Glomerular endothelial cell (primary cell): ENCODE measurements at places on chromosomes 5 and 9. TPM values are rescaled to one million over a fixed set of nuclear protein-coding genes. Genes with fewer than 3 reads are reported as not detected.

- no peak for DNase-seq
These were observed 167.4 kb upstream of the KIF2A start for GRCh38 chr5:62138607-62139006.

GRCh38 chr5:7394889-7395431 is 978 bp upstream of the ADCY2 start:
- DNase-seq: no peak

DNA sequence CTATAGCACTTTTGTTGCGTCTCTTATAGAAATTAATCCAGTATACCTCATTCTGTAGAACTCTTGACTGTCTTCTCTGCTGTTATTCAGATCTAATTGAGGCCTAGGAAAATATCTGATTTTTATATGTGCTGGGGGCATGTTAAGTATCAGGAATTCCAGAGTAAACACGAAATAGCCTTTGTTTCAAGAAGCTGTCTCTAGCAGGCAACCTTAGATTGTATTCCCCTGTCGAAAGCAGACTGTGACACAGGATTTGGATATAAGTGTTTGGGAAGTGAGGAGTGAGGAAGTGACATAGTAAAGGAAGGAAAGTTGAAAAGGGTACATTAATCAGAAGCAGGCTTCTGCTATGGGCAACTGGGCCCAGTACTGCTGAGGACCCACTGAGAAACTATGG is 72.1 kb upstream of the RASA1 start:
- peak; percentile 29 for DNase-seq

- no peak for DNase-seq
These were observed 26.3 kb downstream of the MAML1 start for GRCh38 chr5:179758955-179759354.

GRCh38 chr5:168001318-168001717 is 290.1 kb upstream of the WWC1 start:
- no peak for DNase-seq

- DNase-seq: no peak
These were observed 117.2 kb downstream of the PSD2 start for GRCh38 chr5:139912804-139913203.

DNA sequence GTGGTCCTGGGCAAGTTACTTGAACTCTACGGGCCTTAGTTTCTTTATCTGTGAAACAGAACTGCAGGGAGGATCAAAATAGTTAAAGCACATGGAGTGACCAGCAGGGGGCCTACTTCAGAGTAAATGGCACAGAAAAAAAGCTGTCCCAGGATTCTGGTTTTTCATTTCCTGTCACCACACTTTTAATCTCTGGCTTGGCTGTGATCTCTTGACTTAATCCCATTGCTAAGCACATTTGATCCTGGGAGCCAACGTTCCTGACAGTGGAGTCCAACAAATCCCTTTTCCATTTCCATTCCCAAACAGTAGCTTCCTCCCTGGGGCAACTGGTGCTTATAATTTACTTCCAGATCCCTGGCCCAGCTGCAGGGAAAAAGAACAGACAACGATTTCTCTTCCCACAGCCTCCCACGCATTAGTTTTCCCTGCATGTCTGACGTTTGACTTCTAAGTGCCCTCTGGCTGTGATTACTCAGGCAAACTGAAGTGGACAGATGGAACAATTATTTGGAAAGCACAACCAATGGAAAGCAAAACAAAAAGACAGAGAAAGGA is 136.5 kb upstream of the STK32A start:
- peak; percentile 9 for DNase-seq

DNA sequence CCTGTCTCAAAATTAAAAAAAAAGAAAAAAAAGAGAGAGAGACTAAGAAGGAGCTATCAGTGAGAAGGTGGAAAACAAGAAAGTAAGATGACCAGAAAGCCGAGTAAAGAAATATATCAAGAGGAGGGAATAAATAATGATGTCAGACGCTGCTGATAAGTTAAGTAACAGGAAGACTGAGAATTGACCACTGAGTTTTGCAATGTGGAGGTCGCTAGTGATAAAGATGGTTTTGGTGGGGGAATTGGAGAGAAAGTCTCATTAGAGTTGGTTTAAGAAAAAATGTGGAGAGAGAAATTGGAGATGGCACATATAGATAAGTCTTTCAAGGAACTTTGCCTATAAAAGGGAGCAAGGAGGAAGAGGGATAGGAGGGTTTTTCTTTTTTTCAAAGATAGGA is 91.9 kb downstream of the RAD23B start:
- no peak for DNase-seq

- DNase-seq: no peak
These were observed 19.6 kb downstream of the SLC24A2 start for GRCh38 chr9:19769213-19769612.

GRCh38 chr5:168670881-168671575 is 91.9 kb upstream of the PANK3 start:
- no peak for DNase-seq

GRCh38 chr5:162230348-162230747 is 162.8 kb downstream of the GABRG2 start:
- no peak for DNase-seq

GRCh38 chr9:84673806-84674205 is 4.3 kb downstream of the NTRK2 start:
- no peak for DNase-seq

DNA sequence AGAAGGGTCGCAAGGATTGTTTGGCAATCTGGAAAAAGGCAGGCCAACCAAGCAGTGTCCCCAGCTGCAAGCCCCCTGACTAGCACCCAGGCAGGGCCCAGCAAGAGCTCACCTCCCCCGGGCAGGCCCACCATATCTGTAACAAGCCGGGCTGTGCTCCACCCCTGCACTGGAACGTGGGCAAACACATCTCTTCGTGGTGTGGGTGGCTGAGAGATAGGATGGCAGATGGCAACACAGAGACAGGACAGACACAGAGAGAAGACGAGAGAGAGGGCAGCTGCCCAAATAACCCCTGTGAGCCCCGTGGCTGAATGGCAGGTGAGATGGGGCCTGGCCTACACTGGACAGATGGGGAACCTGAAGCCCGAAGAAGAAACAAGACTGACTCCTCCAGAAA is 9.4 kb downstream of the BBLN start:
- DNase-seq: no peak

GRCh38 chr5:9034649-9035048 is 511.2 kb downstream of the SEMA5A start:
- no peak for DNase-seq

DNA sequence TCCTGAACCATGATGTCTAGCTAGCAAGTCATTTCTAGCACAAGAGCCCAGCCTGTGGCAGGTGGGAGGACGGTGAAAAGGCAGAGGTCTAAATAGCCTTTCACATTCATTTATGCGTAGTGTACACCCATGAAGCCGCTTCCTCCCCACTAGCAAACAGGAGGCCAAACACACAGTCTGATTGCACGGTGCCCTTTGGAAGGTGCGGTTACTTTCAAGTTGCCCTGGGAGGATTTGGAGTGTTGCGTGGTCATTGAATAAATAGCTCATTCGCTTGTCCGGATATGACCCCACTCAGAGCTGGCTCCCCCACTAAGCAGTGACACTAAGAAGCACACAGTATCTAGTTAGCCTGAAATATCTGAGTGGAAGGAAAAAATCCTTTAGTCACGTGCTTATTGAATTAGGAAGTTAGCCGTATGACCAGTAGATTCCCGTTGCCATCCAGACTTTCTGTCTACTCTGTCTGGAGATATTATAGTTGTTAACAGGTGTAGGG is 664 bp upstream of the ARSB start:
- DNase-seq: no peak

DNA sequence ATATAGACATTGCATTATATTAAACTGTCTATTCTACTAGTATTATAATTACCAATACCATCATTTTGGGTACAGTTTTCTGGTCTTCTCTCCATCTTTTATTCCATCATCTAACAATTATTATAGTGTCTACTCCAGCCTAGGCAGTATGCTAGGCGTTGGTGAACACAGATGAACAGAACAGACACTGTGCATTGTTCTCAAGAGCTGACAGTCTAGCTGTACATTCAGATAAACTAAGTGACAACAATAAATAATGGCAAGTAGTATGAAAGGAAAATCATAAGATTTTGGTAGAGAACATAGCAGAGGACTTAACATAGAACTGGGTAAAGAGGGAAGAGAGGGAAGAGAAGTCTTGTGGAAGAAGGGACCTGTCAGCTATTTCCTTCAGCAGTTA is 12.5 kb upstream of the SGCD start:
- no peak for DNase-seq

- DNase-seq: no peak
These were observed 317.8 kb downstream of the ADGRV1 start for GRCh38 chr5:90876366-90876765.

- no peak for DNase-seq
These were observed 401.9 kb downstream of the ARRDC3 start for GRCh38 chr5:90981177-90981576.

DNA sequence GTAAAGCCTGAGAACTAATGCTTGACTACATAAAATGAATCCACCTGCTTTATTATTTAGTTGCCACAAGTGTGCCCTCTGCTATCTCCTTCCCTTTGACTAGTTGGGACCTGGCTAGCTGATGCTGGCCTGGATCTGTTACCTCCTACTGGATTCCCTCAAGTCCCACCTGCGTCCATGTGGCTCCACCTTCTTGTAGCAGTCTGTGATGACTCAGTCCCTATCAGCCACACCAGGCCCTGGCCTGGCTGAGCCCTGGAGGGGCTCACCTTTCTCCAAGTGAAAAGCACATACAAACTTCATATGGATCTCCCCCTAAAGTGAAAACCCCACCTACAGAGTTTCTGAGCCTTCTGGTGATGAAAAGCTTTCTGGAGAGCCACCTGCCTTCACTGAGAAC is 611.4 kb downstream of the SEMA5A start:
- DNase-seq: no peak

Gene SLC6A18
- not detected in 2 replicates for total RNA-seq

Gene EFNA5
- total RNA-seq: 9.1 and 15.6 TPM in 2 replicates

Gene SAXO1
- not detected in 2 replicates for total RNA-seq

Gene GPR151
- not detected in 2 replicates for total RNA-seq

Gene CBY3
- total RNA-seq: 3.0 TPM in 1 of 2 replicates, not detected in the other

Gene TPPP
- total RNA-seq: 0.19 and 0.58 TPM in 2 replicates

Gene DMRT3
- 0.47 and 1.2 TPM in 2 replicates for total RNA-seq
